ENCODE measurements at places on chromosomes 13 and 19.

DNA sequence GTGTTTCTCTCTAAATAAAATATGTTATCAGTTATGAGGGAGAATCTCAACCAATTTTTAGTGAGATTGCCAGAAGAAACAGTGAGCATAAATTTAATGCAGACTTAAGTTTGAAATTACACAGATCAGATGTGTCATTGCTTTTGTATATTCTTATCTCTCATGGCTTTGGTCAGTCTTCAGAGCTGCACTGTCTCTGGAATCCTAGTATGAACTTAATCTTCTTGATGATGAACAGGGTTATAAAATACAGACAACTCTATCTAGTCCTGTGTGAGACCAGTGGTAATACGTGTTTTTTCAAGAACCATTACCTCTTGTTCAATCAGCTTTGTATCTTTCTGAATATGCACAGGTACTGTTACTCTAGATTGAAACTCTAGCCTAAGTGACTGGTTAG is 528.0 kb downstream of the DACH1 start:
- no peak for DNase-seq

DNA sequence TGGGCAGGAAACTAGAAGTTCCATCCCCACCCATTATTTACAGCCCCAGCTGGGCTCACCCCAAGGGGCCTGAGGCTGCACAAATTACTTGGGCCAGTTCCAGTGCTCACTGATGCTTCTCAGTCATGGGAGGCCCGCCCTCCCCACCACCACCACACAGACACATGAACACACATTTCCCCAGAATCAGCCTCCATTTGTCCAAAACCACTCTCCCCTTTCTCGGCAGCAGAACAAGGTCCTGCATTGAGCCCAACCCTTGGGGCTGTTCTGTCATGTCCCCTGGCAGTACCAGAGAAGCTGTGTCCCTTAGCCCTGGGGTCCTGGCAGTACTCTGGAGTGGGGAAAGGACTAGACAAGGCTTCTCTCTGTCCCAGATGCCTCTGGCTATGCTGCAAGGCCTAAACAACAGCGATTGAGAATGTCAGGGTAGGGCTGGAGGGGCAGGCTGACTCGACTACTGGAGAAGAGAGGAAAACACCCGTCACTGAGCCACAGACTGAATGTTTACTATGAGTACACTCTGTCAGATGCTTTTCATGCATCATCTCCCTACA is 21.8 kb downstream of the SAMD4B start:
- no peak for DNase-seq

DNA sequence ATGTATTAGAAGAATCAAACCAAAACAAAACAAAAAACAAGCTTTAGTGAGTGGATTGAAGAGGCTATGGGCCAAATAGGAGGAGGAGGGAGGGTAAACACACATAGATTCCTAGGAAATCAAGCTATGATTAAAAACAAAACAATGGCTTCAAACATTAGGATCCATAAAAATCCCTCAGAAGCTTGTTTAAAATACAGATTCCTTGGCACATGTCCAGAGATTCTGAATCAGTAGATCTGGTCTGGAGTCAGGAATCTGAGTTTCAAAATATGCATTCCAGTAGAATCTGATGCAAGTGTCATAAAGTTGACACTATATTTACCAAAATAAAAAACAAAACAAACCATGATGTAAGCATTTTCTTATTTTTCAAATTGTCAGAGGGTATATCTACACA is 692.8 kb upstream of the SGCG start:
- no peak for DNase-seq

- no peak for DNase-seq
Observed at GRCh38 chr13:20001366-20002190, 43.1 kb downstream of the ZMYM2 start.

DNA sequence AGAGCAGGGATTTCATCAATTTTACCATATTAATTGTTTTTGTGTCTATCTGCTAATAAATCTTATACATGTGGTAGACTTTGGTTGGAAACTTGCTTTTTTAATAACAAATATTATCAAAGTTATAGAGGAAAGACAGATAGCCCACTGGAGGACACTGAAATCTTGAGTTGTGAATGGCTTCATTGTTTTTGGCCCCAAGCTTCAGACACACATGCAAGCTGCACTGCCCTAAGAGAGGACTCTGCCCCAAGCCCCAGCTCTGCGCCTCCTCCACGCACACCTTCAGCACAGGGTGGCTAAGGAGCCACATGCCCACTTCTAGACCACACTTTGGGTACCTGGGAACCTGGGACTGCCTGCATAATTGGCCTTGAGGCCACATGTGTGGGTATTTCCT is 35.2 kb downstream of the RCBTB2 start:
- no peak for DNase-seq

- no peak for DNase-seq
Observed at GRCh38 chr19:18453269-18454024, 15.5 kb upstream of the ISYNA1 start.

GRCh38 chr19:39679791-39680168 is 24.1 kb downstream of the LGALS16 start:
- no peak for DNase-seq
